Adrenal gland (tissue), 19 donors: ENCODE measurements at places on chromosomes 12 and 14. TPM values are rescaled to one million over a fixed set of nuclear protein-coding genes. Genes with fewer than 3 reads are reported as not detected.

Gene AHSA1
- 150 TPM for total RNA-seq

Gene CLEC2A
- not detected for total RNA-seq

Gene TMEM179
- total RNA-seq = 33.6 TPM

Gene PCED1B
- total RNA-seq = 27.2 TPM

Gene OR6C2
- not detected for total RNA-seq

DNA sequence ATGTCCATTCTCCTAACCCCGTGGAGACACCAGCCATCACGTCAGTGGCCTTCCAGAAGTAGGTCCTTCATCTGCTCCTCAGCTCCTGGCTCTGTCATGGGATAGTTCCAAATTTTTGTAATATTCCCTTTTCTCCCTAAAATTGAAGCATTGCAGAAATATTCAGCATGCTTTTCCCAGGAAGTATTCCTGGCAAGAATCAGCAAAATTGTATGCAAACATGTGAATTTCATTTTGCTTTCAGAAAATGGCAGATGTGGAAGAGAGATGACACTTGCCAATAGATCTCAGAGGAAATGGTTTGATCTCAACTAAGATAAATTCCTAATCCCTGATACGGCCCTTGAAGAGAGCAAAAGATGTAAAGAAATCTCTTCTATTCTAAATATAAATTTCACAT, 298.9 kb downstream of the ITPR2 start:
- H3K27me3 ChIP-seq = no peaks in the 10 kb centered on the region
- no peak overlapping the region for H3K27ac ChIP-seq
- H3K36me3 ChIP-seq = no peaks in the 10 kb centered on the region
- no peaks in the 10 kb centered on the region for H3K4me1 ChIP-seq

GRCh38 chr14:61562321-61563161, 132.8 kb upstream of the HIF1A start:
- no peaks in the 10 kb centered on the region for H3K36me3 ChIP-seq
- H3K27me3 ChIP-seq = no peaks in the 10 kb centered on the region
- DNase-seq = peak; percentile 94
- H3K27ac ChIP-seq = peak overlapping the region; percentile 96

GRCh38 chr12:116528065-116528464, 31.1 kb upstream of the MAP1LC3B2 start:
- H3K27ac ChIP-seq = no peak overlapping the region
- DNase-seq = no peak
- peaks cover 15% of the 10 kb centered on the region for H3K4me1 ChIP-seq
- no peaks in the 10 kb centered on the region for H3K36me3 ChIP-seq
- H3K27me3 ChIP-seq = no peaks in the 10 kb centered on the region
- no peak overlapping the region for H3K4me3 ChIP-seq

- DNase-seq = no peak
- H3K27ac ChIP-seq = no peak overlapping the region
Observed at GRCh38 chr14:52053044-52053443, 15.8 kb downstream of the NID2 start.

GRCh38 chr14:99463974-99464373, 16.7 kb downstream of the SETD3 start:
- no peaks in the 10 kb centered on the region for H3K4me1 ChIP-seq
- no peak overlapping the region for H3K4me3 ChIP-seq

GRCh38 chr14:41541333-41541732, 65.3 kb upstream of the LRFN5 start:
- H3K4me1 ChIP-seq = no peaks in the 10 kb centered on the region
- no peak for DNase-seq
- H3K36me3 ChIP-seq = no peaks in the 10 kb centered on the region
- H3K27me3 ChIP-seq = no peaks in the 10 kb centered on the region
- no peak overlapping the region for H3K4me3 ChIP-seq

DNA sequence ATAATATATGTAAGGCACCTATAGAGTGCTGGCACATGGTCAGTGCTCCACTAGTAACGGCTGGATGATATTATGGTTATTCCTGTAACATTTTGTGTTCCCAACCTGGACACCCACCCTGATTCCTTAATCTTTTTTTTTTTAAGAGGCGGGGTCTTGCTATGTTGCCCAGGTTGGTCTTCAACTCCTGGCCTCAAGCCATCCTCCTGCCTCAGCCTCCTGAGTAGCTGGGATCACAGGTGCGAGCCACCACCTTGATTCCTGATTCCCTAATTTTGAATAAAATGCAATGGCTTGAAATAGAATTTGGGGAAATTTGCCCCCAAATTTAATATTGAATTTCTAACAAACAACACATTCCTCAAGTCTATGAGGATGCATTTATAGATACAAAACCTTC, 7.4 kb downstream of the C14orf93 start:
- H3K36me3 ChIP-seq = no peaks in the 10 kb centered on the region
- H3K27ac ChIP-seq = no peak overlapping the region
- no peaks in the 10 kb centered on the region for H3K27me3 ChIP-seq

GRCh38 chr12:65203376-65203775, 34.0 kb downstream of the LEMD3 start:
- peaks cover 4% of the 10 kb centered on the region for H3K4me1 ChIP-seq
- H3K36me3 ChIP-seq = no peaks in the 10 kb centered on the region
- no peaks in the 10 kb centered on the region for H3K27me3 ChIP-seq
- no peak overlapping the region for H3K27ac ChIP-seq

- no peak overlapping the region for H3K4me3 ChIP-seq
- no peaks in the 10 kb centered on the region for H3K36me3 ChIP-seq
- H3K4me1 ChIP-seq = no peaks in the 10 kb centered on the region
- no peaks in the 10 kb centered on the region for H3K27me3 ChIP-seq
- no peak for DNase-seq
- no peak overlapping the region for H3K27ac ChIP-seq
Observed at GRCh38 chr14:93975791-93976476, 436 bp downstream of the ASB2 start.

- H3K4me3 ChIP-seq = no peak overlapping the region
- H3K27ac ChIP-seq = peak overlapping the region; percentile 97
- peak; percentile 59 for DNase-seq
- no peaks in the 10 kb centered on the region for H3K27me3 ChIP-seq
- no peaks in the 10 kb centered on the region for H3K36me3 ChIP-seq
Observed at GRCh38 chr12:49019443-49020324, 1.1 kb upstream of the PRKAG1 start.

GRCh38 chr14:81018251-81018650, 62.8 kb downstream of the TSHR start:
- no peaks in the 10 kb centered on the region for H3K4me1 ChIP-seq
- no peak for DNase-seq
- no peaks in the 10 kb centered on the region for H3K36me3 ChIP-seq

DNA sequence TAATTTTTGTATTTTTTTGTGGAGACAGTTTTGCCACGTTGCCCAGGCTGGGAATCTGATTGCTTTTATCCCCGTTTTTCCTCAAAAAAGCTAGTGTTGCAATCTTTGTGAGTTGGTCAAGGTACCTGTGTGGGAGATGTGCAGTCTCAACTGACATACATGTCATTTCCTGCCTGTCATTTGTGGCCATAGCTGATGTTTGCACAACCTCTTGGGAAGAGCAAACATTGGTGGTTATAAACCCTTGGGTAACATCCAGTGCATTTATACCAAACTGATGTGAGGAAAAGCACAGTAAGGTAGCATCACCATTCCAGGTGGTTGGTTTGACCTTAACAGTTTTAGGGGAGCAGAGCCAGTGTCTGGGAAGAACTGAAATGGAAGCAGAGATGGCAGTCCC, 54.7 kb downstream of the ATG14 start:
- no peak for DNase-seq
- no peak overlapping the region for H3K4me3 ChIP-seq
- no peaks in the 10 kb centered on the region for H3K4me1 ChIP-seq
- no peak overlapping the region for H3K27ac ChIP-seq
- peaks cover 14% of the 10 kb centered on the region for H3K36me3 ChIP-seq

DNA sequence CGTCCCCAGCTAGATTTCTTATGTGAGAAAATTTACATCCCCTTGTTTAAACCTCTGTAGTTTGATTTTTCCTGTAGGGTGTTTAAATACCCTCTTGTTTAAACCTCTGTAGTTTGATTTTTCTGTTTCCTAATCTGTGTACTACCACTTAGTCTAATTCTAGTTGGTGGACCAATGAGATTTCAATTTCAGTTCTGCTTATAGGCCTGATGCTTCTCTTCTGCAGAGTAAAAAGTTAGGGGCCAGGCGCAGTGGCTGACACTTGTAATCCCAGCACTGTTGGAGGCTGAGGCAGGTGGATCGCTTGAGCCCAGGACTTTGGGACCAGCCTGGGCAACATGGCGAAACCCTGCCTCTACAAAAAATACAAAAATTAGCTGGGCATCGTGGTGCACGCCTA, 11.5 kb downstream of the UBC start:
- no peak for DNase-seq
- H3K4me1 ChIP-seq = peaks cover 12% of the 10 kb centered on the region
- no peaks in the 10 kb centered on the region for H3K36me3 ChIP-seq
- no peak overlapping the region for H3K27ac ChIP-seq

DNA sequence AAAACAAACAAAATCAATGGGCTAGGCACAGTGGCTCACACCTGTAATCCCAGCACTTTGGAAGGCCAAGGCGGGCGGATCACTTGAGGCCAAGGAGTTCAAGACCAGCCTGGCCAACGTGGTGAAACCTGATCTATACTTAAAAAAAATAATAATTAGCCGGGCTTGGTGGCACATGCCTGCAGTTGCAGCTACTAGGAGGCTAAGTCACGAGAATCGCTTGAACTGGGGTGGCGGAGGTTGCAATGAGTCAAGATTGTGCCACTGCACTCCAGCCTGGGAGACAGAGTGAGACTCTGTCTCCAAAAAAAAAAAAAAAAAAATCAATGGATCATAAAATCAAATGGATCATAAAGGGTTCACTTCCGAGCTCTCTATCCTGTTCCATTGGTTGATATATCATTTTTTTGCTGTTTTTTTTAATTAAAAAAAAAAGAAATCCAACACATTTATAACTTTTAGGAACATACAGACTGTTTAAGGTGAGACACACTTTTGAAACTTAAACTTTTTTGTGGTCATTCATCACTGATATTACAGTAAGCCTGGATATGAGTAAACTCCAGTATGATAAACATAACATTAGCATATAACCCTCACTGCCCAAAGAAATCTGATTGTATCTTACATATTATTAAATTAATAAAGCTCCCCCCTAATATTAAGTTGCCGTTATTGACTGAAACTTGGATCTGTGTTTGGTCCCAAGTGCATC, 22.1 kb downstream of the MOK start:
- no peak overlapping the region for H3K4me3 ChIP-seq
- no peak for DNase-seq
- no peak overlapping the region for H3K27ac ChIP-seq
- no peaks in the 10 kb centered on the region for H3K4me1 ChIP-seq

- peaks cover 12% of the 10 kb centered on the region for H3K4me1 ChIP-seq
- H3K27ac ChIP-seq = no peak overlapping the region
- H3K4me3 ChIP-seq = no peak overlapping the region
- no peaks in the 10 kb centered on the region for H3K27me3 ChIP-seq
Observed at GRCh38 chr12:91172096-91172495, 10.5 kb downstream of the DCN start.

GRCh38 chr12:13088496-13088895, 15.0 kb downstream of the GSG1 start:
- no peak for DNase-seq
- H3K4me3 ChIP-seq = no peak overlapping the region

- peaks cover 5% of the 10 kb centered on the region for H3K4me1 ChIP-seq
- no peak overlapping the region for H3K27ac ChIP-seq
Observed at GRCh38 chr12:104598342-104599271, 141.9 kb downstream of the CHST11 start.

DNA sequence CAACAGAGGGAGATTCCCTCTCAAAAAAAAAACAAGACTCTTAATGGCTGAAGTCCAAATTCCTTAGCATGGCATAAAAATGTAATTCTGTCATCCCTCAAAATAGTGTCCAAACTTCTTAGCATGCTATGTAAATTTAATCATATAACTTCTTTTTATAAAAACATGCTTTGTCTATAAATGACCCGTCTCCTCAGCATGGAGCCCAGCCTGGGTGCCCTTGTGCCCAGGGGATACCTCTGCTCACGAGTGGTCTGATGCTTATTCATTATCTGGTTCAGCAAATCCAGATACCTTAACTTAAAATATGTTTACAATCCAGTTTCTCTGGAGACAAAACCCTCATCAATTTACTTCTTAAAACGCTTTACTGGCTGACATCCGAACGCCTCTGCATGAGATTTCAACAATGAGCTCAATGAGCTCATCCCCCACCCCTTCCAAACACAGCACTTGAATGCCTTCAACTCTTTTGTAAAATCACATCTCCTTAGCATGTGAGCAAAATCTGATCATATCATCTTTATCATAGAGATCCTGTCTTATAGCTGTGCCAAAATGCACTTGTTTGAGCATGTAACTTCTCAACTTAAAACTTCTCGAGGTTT, 15.7 kb downstream of the RTL1 start:
- peaks cover 56% of the 10 kb centered on the region for H3K36me3 ChIP-seq
- H3K4me3 ChIP-seq = no peak overlapping the region
- H3K4me1 ChIP-seq = peaks cover 31% of the 10 kb centered on the region
- no peak for DNase-seq
- no peaks in the 10 kb centered on the region for H3K27me3 ChIP-seq

DNA sequence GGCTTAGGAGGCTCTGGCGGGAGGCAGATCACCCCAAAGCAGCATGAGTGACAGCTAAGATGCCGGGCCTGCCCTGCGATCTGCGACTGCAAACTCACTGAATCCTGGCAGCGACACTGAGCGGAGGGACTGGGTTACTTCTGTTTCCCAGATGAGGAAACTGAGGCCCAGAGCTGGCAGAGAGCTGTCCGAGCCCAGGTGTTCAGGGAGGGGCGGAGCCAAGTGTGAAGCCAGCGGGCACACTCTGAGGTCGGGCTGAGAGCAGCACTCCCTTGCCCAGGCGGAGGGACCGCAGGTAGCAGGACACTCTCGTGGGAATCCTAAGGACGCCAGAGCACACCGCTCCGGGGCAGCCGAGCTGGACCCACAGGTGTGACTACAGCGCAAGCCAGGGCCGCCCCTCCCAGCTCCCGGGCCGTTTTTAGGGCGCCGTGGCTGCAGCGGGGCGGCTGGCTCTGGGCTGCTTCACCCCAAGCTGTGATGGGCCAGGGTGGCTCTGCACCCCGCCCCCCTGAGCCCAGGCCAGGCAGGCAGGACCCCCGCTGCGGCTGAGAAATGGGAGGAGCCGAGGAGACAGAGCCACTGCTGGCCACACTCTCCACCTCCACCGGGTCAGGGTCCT, 27.4 kb downstream of the MMP17 start:
- H3K27ac ChIP-seq = no peak overlapping the region
- DNase-seq = no peak
- no peaks in the 10 kb centered on the region for H3K27me3 ChIP-seq
- H3K36me3 ChIP-seq = no peaks in the 10 kb centered on the region

- no peak for DNase-seq
- H3K4me3 ChIP-seq = no peak overlapping the region
- no peaks in the 10 kb centered on the region for H3K27me3 ChIP-seq
- H3K27ac ChIP-seq = no peak overlapping the region
Observed at GRCh38 chr12:109815757-109816617, 17.2 kb downstream of the TRPV4 start.

DNA sequence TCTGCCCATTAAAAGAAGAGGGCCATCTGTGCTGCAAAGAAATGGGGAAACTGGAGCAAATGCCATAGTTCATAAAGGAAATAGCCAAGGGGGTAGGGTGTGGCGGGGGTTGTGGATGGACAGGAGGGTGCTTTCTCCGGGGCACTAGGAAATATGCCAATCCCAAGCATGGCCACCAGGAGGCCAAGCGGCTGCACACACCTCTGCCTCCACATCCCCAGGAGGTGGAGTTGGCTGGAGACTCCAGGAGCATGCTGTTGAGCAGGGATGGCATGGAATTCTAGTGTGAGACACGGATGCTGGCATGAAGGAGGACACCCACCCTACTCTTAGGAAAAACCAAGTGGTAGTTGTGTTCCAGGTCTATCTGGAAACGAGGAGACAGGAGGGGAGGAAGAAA, 25.2 kb downstream of the NID2 start:
- DNase-seq = no peak
- no peak overlapping the region for H3K4me3 ChIP-seq
- peaks cover 12% of the 10 kb centered on the region for H3K4me1 ChIP-seq
- no peaks in the 10 kb centered on the region for H3K36me3 ChIP-seq
- no peak overlapping the region for H3K27ac ChIP-seq
- no peaks in the 10 kb centered on the region for H3K27me3 ChIP-seq
